Right lobe of liver (tissue), 6 donors: ENCODE measurements at places on chromosomes 4 and X. TPM values are rescaled to one million over a fixed set of nuclear protein-coding genes. Genes with fewer than 3 reads are reported as not detected.

- peak within 1 kb of the TSS; percentile 37 for H3K27ac ChIP-seq
- H3K4me3 ChIP-seq = peak within 1 kb of the TSS; percentile 33
- H3K27me3 ChIP-seq = no peaks in the 10 kb centered on the region
- DNase-seq = no peak
- peaks cover 2% of the 10 kb centered on the region for H3K36me3 ChIP-seq
- no peaks in the 10 kb centered on the region for H3K4me1 ChIP-seq
Observed at GRCh38 chr4:186227221-186227620, at the start of gene KLKB1. Gene KLKB1 (plus strand): TSS chr4:186227507. CDS start chr4:186228196, 689 bp downstream.

Gene SSX2B
- total RNA-seq = not detected

Gene PABPC4L
- 0.20 TPM for total RNA-seq

Gene PAGE2B
- not detected for total RNA-seq

GRCh38 chrX:118548841-118549240 is 53.2 kb downstream of the DOCK11 start:
- no peak overlapping the region for H3K4me3 ChIP-seq
- H3K27me3 ChIP-seq = no peaks in the 10 kb centered on the region
- no peak for DNase-seq
- H3K27ac ChIP-seq = no peak overlapping the region
- H3K36me3 ChIP-seq = no peaks in the 10 kb centered on the region

DNA sequence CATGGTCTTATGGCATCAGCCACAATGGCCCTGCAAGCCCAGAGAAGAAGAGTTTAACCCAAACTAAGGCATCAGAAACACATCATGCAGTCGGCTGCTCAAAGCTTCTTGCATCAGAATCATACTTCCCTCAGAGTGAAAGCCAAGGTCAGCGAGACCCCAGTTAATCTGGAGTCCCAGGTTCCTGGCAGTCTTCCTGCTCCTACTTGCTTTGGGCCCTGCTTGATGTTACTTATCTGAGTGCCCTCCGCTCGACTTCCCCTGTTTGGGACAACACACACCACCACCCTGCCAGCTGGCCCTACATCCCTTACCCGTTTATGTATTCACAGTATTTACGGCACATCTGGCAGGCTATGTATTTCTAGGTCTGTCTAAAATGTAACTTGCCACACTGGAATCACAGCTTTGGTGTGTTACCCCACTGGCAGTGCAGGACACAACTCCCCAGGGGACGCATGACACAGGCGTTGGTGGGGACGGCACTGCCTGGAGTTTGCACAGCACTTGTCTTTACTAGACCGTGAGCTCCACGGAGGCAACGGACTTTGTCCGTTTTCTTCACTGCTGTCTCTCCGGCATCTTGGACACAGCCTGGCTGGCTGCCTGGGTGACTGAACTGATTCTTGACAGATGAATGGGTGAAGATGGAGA is 22.8 kb downstream of the CRMP1 start:
- no peak overlapping the region for H3K27ac ChIP-seq
- H3K27me3 ChIP-seq = no peaks in the 10 kb centered on the region
- H3K4me3 ChIP-seq = no peak overlapping the region

DNA sequence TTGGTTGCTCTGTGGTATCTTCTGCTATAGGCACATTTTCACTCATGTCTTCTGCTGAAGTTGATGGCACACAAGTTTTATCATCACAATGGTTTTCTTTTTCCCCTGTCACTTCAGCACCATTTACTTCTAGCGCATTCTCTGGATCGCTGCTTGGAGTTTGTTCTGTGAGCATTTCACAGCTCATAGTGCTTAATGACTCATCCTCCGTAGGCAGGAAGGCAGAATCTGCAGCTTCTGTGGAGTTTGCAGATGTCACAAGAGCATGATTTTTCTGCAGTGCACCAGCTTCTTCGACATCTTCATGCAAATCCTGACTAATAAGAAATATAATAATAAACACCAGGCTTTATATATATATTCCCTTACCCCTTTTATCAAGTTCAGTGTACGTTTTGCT is 83.6 kb downstream of the CHM start:
- H3K27ac ChIP-seq = no peak overlapping the region
- H3K27me3 ChIP-seq = no peaks in the 10 kb centered on the region

- H3K27ac ChIP-seq = no peak overlapping the region
- DNase-seq = no peak
- no peak overlapping the region for H3K4me3 ChIP-seq
- H3K4me1 ChIP-seq = no peaks in the 10 kb centered on the region
Observed at GRCh38 chrX:18721683-18722499, 14.4 kb downstream of the PPEF1 start.

Gene EFHC2
- total RNA-seq = not detected

Gene REST
- total RNA-seq = 12.5 TPM

DNA sequence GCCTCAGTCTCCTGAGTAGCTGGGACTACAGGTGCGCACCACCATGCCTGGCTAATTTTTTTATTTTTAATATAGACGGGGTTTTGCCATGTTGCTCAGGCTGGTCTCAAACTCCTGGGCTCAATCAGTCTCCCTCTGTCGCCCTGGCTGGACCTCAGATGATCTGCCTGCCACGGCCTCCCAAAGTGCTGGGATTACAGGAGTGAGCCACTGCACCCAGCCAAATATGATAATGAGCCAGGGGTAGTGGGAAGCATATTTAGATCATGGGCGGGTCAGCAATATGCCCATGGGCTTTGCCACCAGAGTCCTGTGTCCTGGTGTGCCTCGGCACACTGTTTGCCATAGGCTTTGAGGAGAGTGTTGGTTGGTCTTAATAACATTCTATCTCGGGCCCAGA is 71.8 kb downstream of the FAM193A start:
- DNase-seq = no peak
- H3K27me3 ChIP-seq = no peaks in the 10 kb centered on the region
- H3K27ac ChIP-seq = no peak overlapping the region

GRCh38 chr4:41609851-41610250 is 71.9 kb downstream of the LIMCH1 start:
- no peak overlapping the region for H3K4me3 ChIP-seq
- no peak overlapping the region for H3K27ac ChIP-seq
- DNase-seq = no peak
- H3K36me3 ChIP-seq = no peaks in the 10 kb centered on the region

Gene ADH7
- not detected for total RNA-seq

GRCh38 chr4:38902695-38903094 is 35.1 kb downstream of the FAM114A1 start:
- no peak overlapping the region for H3K4me3 ChIP-seq
- H3K36me3 ChIP-seq = peaks cover 31% of the 10 kb centered on the region
- DNase-seq = no peak
- H3K4me1 ChIP-seq = peaks cover 37% of the 10 kb centered on the region
- H3K27me3 ChIP-seq = no peaks in the 10 kb centered on the region
- peak overlapping the region; percentile 77 for H3K27ac ChIP-seq

- H3K4me1 ChIP-seq = no peaks in the 10 kb centered on the region
- H3K36me3 ChIP-seq = no peaks in the 10 kb centered on the region
- DNase-seq = no peak
- H3K4me3 ChIP-seq = no peak overlapping the region
- no peak overlapping the region for H3K27ac ChIP-seq
Observed at GRCh38 chrX:150690126-150690525, 3.1 kb upstream of the MTMR1 start.

Gene RADX
- total RNA-seq = 0.55 TPM

GRCh38 chr4:8356856-8357255 is 83.7 kb downstream of the ACOX3 start:
- H3K27me3 ChIP-seq = no peaks in the 10 kb centered on the region
- no peaks in the 10 kb centered on the region for H3K36me3 ChIP-seq
- H3K27ac ChIP-seq = no peak overlapping the region
- H3K4me3 ChIP-seq = no peak overlapping the region

- DNase-seq = no peak
- H3K27ac ChIP-seq = no peak overlapping the region
- no peaks in the 10 kb centered on the region for H3K36me3 ChIP-seq
- no peak overlapping the region for H3K4me3 ChIP-seq
- no peaks in the 10 kb centered on the region for H3K27me3 ChIP-seq
Observed at GRCh38 chr4:73919691-73920090, 50.5 kb downstream of the CXCL1 start.

Gene N4BP2
- total RNA-seq = 4.2 TPM

DNA sequence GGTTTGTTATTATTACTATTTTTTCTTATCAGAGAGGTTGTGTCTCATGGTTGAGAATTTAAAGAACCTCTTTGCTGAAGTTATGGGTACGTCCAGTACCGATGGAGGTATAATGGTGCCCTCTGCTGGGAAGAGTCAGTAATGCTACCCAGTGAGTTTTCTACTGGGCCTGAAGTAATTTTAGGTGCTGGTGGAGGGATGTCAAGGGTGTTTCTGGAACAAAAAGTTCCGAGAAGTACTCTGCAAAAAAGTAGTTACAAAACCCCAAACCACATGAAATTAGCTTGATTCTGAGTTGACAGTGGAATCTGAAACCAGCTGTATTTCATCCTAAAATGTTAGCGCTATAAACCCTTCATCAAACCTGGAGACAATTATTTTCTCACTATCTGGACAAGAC is 102.5 kb upstream of the MID1 start:
- H3K4me3 ChIP-seq = no peak overlapping the region
- H3K27ac ChIP-seq = no peak overlapping the region
- H3K4me1 ChIP-seq = no peaks in the 10 kb centered on the region

Gene F8A2
- total RNA-seq = not detected

DNA sequence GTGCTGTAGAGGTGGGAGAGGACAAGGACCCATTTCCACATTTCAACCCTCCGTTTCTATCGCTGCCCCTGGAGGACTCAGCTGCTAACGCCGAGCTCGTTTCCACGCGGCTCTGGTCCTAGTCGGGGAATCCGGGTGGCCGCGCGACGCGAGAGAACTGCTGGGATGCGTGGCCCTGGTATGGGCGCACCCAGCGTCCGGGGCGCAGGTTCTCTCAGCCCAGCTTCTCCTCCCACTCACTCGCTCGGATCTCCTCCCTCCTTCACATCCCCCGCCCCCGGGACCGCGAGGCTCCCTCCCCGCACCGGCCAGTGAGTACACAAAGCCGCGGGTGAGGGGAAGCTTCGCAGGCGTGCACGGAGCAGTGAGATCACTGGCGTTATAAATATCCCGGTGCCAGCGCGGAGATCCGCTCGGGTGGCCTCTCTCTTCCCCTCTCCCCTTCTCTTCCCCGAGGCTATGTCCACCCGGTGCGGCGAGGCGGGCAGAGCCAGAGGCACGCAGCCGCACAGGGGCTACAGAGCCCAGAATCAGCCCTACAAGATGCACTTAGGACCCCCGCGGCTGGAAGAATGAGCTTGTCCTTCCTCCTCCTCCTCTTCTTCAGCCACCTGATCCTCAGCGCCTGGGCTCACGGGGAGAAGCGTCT is at the start of gene FGF5:
Gene FGF5, plus strand, starts transcription at position 412 of the 649 bp plus-strand sequence. Its CDS starts 161 bp downstream, at position 573.
- H3K4me3 ChIP-seq = no peak within 1 kb of the TSS
- H3K27ac ChIP-seq = no peak within 1 kb of the TSS
- no peaks in the 10 kb centered on the region for H3K4me1 ChIP-seq
- DNase-seq = no peak
- peaks cover 28% of the 10 kb centered on the region for H3K27me3 ChIP-seq

Gene C1QTNF7
- 1.2 TPM for total RNA-seq

DNA sequence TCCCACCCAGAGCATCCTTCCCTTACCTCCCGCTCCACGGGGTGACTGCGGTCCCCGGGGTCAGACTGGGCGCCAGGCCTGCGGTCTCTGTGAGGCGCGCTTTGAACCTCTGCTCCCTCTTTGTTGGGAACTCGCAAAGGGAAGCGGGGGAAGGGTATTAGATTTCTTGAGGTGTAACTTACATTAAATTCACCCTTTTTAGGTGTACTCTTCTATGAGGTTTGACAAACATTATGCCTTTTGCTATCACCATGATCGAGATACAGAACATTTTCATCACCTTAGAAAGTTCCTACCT is 569 bp downstream of the DCK start:
- H3K4me3 ChIP-seq = peak overlapping the region; percentile 71
- H3K4me1 ChIP-seq = no peaks in the 10 kb centered on the region
- no peak for DNase-seq

GRCh38 chrX:7120878-7121219 is 26.7 kb upstream of the STS start:
- H3K27ac ChIP-seq = peak overlapping the region; percentile 53
- H3K4me1 ChIP-seq = peaks cover 9% of the 10 kb centered on the region

DNA sequence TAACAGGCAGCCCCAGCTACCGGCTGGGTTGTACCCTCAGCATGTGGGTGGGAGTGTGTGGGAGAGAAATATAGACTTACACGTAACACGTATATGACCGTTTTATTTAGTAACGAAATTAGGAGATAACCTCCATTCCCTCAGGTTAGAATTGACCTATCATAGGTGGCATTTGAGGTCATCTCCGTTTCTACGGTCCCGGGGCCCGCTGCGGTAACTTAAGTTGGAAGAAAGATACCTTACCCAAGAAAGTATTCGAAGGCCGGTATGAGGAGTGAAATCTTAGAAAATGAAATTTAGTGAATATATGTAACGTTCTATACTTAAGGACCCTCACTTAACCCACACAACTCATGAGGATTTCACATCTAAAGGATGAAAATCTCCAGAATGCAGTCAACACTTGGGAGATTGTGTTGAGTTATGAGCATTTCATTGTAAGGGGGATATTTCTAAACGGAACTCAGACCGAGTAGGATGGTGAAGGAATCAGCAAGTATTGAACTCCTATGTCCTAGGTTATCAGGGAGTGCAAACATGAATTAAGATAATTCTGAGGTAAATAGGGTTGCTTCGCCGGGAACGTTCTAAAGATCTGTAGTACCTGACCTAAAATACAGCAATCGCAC is 891 bp downstream of the CISD2 start:
- no peaks in the 10 kb centered on the region for H3K27me3 ChIP-seq
- no peak for DNase-seq
- no peaks in the 10 kb centered on the region for H3K36me3 ChIP-seq

Gene ARSJ
- total RNA-seq = 3.0 TPM

Gene IRF2
- total RNA-seq = 29.0 TPM

GRCh38 chr4:9762823-9763475 is 18.5 kb upstream of the DRD5 start:
- no peaks in the 10 kb centered on the region for H3K27me3 ChIP-seq
- H3K4me3 ChIP-seq = no peak overlapping the region
- DNase-seq = peak; percentile 61
- H3K27ac ChIP-seq = no peak overlapping the region
- H3K36me3 ChIP-seq = no peaks in the 10 kb centered on the region

- no peak overlapping the region for H3K27ac ChIP-seq
- no peak overlapping the region for H3K4me3 ChIP-seq
- H3K27me3 ChIP-seq = no peaks in the 10 kb centered on the region
- H3K36me3 ChIP-seq = no peaks in the 10 kb centered on the region
- no peaks in the 10 kb centered on the region for H3K4me1 ChIP-seq
- no peak for DNase-seq
Observed at GRCh38 chrX:109959356-109959871, 43.5 kb upstream of the TMEM164 start.

Gene KDR
- 12.6 TPM for total RNA-seq

- no peak overlapping the region for H3K27ac ChIP-seq
- no peaks in the 10 kb centered on the region for H3K4me1 ChIP-seq
- H3K27me3 ChIP-seq = no peaks in the 10 kb centered on the region
- no peak for DNase-seq
- H3K4me3 ChIP-seq = no peak overlapping the region
- no peaks in the 10 kb centered on the region for H3K36me3 ChIP-seq
Observed at GRCh38 chr4:87216469-87216868, 3.9 kb downstream of the KLHL8 start.
